ENCODE measurements at places on chromosomes 5 and 9.

DNA sequence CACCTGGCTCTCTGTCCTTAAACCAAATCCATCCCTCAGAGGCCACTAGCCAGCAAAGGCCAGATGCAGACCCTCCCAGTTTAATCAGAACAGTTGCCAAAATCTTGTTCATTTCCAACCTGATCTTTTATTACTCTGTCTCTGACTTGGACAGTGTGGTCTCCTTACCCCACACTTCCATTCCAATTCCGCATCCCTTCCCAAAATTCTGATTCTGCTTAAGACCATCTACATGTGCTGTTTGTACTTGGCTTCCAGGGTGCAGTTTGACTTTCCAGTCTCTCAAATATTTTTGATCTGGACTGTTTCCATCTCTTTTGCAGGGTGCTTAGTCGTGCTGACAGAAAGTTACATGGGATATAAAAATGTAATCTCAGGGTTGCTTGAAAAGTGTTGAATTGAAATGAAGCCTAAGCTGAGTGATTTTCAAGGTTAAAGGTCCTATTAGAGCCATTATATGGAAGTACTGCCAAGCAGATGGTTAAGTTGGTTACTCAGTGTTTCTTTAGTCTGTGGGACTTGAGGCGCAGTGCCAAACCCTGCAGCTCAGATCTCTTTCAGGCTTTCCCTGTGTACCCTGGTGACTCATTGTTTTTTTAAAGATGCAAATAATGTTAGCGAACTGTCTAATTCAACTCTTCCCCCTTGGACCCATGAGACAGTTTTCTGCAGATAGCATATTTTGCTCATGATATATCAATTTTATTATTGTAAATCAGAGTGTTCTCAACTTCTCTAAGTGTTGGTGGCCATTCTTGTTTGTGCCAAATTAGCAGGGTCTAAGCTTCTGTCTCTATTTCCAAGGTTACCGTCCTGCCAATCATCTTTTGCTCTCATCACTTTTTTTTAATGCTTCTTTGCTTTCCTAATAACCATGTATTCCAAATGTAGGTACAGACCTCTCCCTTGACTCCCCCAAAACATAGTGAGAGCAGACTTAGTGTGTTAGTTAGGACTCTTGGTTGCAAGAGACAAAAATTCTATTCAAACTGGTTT lies 18.2 kb upstream of the DCP2 start:
- DNase-seq = no peak

DNA sequence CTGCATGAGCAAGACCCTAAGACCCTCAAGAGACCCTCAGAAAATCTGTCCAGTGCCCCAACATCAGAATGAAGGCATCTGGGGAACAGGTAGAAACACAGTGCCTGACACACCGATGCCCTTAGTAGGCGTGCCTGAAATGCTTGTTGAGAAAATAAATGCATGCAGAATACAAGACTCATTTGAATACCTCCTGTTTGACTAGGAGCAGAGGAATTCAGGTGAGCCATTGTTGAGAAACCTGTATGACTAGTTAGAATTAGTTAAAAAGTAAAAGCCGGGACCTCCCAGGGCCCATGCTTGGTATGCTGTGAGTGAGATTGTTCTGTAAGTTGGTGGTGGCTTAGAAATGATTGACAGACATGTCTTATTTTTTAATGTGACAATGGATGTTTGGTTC lies 55.0 kb downstream of the WWC1 start:
- DNase-seq = no peak

GRCh38 chr5:40784027-40784653 lies 14.0 kb downstream of the PRKAA1 start:
- no peak for DNase-seq

DNA sequence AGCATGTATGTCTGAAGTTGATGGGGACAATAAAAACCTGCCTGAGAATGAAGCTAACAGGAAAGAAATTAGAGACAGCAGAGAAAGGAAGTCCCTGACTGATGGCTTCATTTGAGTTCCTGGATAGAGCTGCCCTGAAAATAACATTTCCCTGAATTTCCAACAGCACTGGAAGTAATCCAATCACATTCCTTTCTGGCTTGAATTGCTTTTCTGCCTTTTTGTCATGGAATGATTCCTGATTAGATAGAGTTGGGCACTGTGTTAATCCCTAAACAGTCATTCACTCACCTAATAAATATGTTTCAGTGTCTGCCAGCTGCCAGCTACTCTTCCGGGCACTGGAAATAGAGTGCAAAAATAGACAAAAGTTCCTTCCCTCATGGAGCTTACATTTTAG lies 30.0 kb upstream of the SH3RF2 start:
- no peak for DNase-seq

DNA sequence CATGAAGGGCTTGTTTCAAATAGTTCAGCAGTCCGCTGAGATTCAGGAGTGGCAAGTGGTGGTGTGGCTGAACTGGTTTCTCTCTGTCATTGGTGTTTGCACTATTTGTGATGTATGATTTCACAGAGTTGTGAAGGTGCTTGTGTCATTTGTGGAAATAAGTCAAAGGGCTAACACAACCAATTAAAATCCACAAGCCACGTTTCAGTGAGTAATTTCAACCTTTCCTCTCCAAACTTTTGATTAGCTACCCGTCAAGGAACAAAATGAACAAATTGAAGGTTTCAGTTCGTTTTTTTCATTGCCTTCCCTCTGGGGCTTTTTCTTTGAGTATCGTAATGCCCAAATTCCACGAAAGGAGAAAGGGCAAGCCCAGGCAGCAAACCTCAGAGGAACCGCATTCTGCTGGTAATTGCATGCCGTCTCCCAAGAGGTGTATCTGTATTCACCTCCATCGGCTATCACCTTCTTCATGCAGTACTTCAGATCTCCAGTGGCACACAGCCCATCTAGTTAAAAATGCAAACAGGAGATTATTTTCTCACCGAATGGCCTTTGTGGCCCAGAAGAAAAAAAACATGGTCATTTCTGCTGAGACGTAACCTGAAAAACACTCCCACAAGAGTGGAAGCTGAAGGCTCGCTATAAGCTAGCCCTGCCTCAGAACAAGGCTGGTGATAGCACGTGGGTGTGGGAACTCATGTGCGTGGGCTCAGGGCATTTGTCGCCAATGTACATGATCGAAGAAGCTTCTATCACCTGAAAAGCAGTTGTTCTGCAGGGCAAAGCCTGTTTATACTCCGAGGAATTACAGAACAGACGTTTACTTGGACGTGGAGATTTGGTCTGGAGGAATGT lies 197.1 kb downstream of the NR3C1 start:
- no peak for DNase-seq
